Hypothalamus (tissue), 51 donors: ENCODE measurements at places on chromosomes 7 and 10.

GRCh38 chr7:93359520-93360198 lies 127.5 kb downstream of the VPS50 start:
- no peak for DNase-seq

GRCh38 chr7:27518561-27519350 lies 143.9 kb downstream of the HIBADH start:
- DNase-seq: no peak

DNA sequence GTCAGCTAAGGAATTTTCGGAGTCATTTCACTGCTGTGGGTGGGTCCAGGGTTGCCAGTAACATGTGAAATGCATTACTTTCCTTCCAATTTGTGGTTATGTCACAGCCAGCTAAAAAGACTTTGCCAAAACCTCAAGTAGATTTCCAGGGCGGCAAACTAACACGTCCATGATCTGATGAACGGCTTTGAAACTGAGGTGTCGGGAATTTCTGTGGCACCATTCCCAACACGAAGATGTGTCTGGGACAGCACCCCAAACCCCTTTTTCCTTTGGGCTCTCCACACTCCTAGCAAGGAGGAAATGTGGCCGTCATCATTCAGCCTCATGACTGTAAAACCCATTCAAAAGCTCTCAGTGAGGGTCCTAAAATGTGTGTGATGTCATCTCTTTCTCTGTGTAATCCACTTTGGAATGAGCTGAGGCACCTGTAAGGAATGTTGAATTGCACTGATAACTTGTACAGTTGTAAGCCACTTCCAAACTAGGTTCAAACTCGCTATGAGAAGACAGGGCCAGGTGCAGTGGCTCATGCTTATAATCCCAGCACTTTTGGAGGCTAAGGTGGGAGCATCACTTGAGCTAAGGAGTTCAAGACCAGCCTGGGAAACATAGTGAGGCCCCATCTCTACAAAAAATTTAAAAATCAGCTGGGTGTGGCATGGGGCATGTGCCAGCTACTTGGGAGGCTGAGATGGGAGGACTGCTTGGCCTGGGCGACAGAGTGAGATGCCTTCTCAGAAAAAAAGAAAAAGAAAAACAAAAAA lies 146.1 kb upstream of the FRMD4A start:
- no peak for DNase-seq

GRCh38 chr10:49349390-49349789 lies 46.5 kb downstream of the DRGX start:
- DNase-seq: no peak

GRCh38 chr7:158782761-158783401 lies 46.4 kb downstream of the ESYT2 start:
- DNase-seq: no peak

DNA sequence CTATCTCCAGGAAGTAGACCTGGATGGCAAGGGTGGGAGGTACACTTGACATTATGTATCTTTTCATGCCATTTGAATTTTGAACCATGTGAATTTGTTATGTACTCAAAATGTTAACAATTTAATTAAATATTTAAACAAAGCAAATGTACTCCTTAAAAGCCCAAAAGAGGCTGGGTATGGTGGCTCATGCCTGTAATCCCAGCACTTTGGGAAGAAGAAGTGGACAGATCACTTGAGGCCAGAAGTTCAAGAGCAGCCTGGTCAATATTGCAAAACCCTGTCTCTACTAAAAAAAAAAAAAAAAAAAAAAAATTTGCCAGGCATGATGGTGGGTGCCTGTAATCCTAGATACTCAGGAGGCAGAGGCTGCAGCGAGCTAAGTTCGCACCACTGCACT lies 136.9 kb upstream of the ASAH2 start:
- DNase-seq: no peak

GRCh38 chr10:84743483-84743882 lies 415.1 kb downstream of the CCSER2 start:
- DNase-seq: no peak

DNA sequence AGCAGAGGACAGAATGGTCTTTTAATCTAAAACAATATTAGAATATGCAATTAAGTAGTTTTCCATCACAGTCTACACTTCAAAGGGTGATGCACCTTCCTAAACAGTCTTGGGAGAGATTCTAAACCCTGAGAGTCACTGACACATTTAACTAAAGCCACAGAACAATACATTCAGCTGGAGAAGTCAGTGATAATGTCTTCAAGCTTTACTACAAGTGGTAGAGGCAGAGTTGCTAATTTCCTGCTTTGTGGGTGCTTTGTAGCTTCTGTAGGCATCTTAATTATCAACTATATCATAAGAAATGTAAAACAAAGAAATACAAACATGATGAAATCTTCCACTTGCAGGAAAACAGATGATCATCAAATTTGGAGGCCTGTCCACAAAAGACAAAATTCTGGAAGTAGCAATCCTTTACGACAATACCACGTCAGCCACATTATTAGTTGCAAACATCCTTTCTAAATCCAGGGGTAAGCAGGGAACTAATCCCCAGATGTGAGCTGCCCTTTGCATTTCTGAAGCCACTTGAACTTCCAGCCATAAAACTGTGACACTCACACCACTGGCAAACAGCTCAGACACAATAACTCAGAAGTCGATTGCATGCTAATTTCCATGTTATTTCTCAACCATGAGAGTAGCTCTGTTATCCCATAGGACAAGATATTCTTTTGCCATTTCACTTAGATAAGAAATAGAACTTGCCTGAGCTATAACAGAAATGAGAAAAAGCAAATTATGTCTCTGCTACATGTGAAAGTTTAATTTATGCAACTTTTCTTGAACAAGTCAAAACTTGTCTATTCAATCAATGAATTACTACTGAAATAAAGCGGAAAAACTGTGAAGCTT lies 212.2 kb downstream of the FAM107B start:
- DNase-seq: no peak

GRCh38 chr7:120052884-120053382 lies 220.0 kb upstream of the KCND2 start:
- no peak for DNase-seq

DNA sequence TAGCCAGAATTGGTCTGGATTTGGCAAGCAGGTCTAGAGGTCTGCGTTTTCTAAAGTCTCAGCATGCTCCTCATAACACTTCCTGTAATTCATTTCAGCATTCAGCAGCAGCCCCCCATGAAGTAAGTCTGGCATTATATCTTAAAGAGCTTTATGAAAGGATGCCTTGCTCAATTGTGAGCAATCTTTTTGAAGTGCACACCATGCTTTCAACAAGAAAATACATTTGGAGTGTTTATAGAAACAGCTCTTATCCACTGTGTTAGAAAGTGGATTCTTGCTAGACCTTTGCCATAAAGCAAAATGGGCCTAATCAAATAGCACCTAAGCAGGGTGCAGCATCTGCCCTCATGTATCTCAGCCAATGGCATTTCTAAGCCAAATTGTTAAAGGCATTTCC lies 378.0 kb upstream of the AKR1E2 start:
- no peak for DNase-seq

GRCh38 chr10:21385536-21385935 lies 139.9 kb downstream of the SKIDA1 start:
- DNase-seq: no peak

GRCh38 chr7:27793780-27794179 lies 53.8 kb downstream of the TAX1BP1 start:
- no peak for DNase-seq

- DNase-seq: peak; percentile 24
Observed at GRCh38 chr10:125720002-125720382, 483 bp downstream of the EDRF1 start.
